ENCODE measurements at places on chromosomes 1 and 21. TPM values are rescaled to one million over a fixed set of nuclear protein-coding genes. Genes with fewer than 3 reads are reported as not detected.

Gene CFAP74
- total RNA-seq: not detected

Gene CNTN2
- 208 TPM for total RNA-seq

Gene ARHGAP30
- not detected for total RNA-seq

Gene GSTM1
- total RNA-seq: not detected

Gene LCE1E
- not detected for total RNA-seq

Gene SKI
- 143 TPM for total RNA-seq

Gene RGS1
- not detected for total RNA-seq

Gene ADAMTS5
- total RNA-seq: 22.5 TPM

Gene RGS4
- 31.6 TPM for total RNA-seq

Gene PADI3
- total RNA-seq: not detected

Gene AMY1C
- not detected for total RNA-seq

Gene SYTL1
- total RNA-seq: 3.2 TPM

Gene RPE65
- total RNA-seq: not detected

Gene ALPL
- 10.0 TPM for total RNA-seq

Gene ABCG1
- 31.9 TPM for total RNA-seq

Gene SPRR2A
- total RNA-seq: not detected

Gene PTPN22
- not detected for total RNA-seq

Gene BSND
- not detected for total RNA-seq

Gene LEMD1
- 2.0 TPM for total RNA-seq

Gene SFN
- total RNA-seq: 0.42 TPM
